ENCODE measurements at places on chromosomes 7 and 10.
A peak's percentile ranks its signal among the peaks of the same experiment; 100 is the strongest.

GRCh38 chr10:14548474-14548873 is 217.8 kb upstream of the FRMD4A start:
- no peak for DNase-seq

GRCh38 chr10:119969609-119970008 is 77.1 kb downstream of the SEC23IP start:
- DNase-seq, result no peak

DNA sequence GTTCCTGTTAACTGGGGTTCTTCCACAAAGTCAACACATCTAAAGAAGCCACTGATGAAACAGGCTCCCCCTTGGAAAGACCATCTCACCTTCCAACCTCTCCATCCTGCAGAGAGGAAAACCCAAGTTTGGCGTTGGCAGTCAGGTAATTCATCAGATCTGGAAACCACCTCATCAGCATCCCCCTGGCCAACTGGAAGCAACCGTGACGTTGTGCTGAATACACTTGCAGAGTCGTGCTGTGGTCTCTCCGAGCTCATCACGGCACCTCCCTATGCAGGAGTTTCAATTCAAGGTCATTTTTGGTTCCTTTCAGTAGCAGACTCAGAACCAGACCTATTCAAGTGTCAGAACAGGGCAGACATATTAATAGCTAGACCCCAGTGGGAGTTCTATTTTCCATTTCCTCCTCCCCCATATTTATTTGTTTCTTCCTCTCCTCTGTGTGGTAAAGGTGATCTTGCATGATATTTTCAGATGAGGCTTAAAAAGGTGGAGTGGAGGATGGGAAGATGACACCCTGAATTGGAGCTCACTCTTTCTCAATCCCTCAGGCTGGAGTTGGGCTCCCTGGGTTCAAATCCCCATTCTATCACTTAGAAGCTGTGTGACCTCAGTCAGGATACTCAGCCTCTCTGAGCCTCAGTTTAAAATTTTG is 149.1 kb upstream of the ADO start:
- DNase-seq, result no peak

DNA sequence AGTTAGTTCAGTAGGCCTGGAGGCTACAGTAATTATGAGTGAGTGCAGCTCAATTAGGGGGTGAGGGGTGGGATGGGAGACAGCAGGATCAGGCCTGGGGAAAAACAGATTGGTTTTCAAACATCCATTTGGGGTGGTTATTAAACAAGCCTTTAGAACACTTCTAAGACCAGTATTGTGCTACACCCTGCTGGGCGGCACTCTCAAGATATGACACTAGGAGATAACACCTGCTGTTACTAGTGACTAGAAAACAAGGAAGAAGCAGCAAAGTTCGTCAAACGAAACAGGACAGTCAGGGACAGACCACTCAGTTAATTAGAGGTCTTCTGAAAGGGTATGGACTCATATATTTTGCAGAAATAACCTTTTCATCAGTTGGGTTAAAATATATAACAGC is 353.6 kb downstream of the PTEN start:
- DNase-seq, result no peak

DNA sequence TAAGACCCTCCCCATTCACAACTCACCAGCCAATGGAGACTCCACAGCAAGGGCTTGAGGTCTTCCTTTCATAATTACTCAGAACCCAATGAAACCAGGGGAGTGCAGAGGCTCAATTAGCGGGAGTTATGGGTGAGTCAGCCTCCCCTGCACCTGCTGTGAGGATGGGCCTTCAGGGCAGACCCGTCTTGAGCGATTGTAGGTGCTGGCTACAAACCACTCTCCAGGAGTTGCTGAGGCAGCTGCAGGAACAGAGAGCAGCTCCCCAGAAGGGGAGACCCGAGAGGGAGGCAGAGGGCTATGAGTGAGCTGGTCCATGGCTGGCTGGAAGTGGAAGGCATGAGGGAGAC is 58.5 kb upstream of the SORCS3 start:
- no peak for DNase-seq

DNA sequence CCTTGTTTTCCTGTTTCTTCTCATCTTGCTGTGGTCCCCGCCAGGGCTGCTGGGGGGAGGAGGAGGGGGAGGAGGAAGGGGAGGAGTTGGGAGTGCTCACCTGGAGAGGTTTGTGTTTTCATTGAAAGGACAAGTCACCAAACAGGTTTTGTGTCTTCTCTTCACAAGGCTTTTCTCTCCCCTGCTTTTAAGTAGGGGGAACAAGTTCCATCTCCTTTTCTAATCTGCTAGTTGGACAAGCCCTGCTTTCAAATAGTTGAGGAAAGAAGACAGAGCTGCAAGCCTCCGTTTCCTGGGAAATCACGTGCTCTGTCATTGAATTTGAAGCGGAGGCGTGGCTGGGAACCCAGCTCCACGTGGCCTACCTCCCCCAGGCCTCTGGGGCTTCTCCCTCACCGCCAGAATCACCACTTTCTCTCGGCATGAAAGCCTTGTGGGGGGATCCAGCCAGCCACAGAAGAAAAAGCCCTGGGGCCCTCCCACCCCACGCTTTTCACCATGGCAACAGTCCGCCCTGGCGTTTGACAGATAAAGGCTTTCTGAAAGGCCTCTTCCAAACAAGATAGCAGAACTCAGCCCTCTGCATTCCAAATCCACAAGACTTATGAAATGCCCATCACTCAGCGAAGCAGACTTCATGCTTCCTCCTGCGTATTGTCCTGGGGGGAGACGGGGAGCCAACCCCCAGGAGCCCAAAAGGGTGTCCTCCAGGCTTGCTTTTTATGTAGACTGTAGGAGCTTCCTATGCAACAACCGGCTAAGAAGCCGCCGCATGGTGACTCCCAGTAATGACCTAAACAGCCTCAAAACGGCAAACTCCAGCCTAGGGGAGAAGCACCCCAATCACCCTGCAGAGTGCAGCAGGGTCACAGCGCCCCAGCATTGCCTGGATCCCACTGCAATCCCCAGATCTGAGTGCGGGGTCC is 51.7 kb downstream of the PROSER2 start:
- peak; percentile 44 for DNase-seq
